CD4-positive, alpha-beta T cell treated with Interleukin-15 for 4 hours (primary cell): ENCODE measurements at places on chromosomes 11 and 22.

DNA sequence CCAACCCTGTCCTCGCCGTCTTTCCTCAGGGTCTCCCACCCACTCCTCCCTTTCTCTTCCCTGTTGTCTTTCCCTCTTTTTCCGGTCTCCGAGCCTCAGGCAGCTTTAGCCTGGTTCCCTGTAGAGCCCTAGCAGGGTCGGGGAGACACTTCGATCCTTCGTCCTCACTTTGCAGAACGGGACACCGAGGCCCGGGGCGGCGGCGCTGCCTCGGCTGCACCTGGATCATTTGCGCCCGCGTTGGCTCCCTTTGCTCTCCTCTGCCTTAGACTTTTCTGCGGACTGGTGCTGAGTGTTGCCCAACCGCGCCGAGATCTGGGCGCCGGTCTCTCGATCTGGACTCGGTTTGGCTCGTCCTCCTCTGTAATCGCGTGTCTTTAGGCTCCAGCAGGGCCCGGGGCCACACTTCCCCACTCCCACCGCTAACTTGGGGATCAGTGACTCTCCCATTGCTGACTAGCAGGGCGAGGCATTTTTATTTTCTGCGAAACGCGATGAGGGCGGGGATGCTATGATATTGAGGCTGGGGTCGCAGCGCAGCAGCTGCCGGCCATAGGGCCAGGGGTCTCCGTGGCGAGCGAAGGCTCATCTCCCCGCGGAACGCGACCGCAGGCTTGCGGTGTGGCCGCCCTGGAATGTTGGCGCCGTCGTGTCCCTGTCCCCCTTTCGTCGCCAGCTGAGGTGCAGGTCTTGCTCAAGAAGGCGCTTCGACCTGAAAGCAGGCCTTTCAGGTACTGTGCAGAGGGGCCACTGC lies 1.6 kb upstream of the E2F8 start:
- DNase-seq = no peak

GRCh38 chr11:47434011-47434786 lies 8.0 kb upstream of the PSMC3 start:
- DNase-seq = no peak

GRCh38 chr11:47881145-47881544 lies 33.0 kb upstream of the NUP160 start:
- no peak for DNase-seq

GRCh38 chr22:43431808-43432554 lies 20.2 kb downstream of the MPPED1 start:
- no peak for DNase-seq

GRCh38 chr11:135046986-135047385 lies 634.9 kb upstream of the B3GAT1 start:
- no peak for DNase-seq

DNA sequence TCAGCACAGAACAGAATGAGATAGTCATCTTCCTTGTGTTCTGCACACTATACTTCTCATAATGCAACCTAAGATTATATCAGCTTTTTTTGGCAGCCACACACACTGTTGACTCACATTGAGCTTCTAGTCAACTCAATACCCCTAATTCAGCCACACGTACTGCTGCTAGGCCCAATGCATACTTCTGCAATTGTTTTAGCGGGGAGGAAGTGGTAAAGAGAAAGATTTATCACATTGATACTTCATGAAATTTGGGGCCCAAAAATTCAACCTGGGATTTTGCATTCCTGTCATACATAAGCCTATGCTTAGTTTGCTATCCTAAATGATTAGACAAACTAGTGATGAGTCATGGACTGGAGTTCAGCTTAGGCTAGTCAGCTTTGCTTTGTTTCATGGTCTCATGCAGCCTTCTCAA lies 8.6 kb upstream of the UPB1 start:
- DNase-seq = no peak

DNA sequence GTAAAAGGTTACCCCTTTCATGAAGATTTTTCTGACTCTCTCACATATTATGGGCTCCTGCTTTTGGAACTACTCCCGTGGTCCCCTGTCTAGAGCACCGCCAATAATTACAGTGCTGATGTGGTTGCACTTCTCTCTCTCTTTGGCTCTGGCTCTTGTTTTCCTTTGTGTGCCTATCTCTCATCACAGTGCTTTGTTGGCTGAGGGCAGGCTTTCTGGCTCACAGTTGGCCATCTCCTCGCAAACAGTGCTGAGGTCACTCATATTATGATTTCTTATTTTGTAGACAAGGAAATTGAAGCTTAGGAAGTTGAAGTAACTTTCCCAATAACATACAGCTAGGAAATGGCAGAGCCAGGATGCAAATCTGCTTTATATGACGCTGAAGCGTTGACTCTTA lies 192.5 kb downstream of the DDX10 start:
- DNase-seq = no peak

DNA sequence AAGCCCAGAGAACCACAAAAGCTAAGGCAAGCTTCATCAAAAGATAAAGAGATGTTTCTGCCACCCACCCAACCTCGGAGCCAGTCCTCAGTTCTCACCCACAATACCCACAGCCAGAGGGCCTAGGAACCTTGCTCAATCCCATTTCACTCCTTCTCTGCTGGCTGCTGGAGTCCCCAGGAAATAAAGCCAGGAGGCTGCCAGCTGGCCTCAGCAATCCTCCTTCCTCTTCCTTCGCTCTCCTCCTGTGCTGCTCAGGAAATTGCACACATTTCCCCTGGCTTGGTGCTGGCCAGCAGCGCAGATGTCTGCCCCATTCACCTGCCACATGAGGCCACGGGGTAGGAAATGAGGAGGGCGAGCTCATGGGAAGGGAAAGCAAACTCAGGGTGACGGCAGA lies 91.8 kb upstream of the LDLRAD3 start:
- no peak for DNase-seq

- no peak for DNase-seq
These were observed 46.1 kb upstream of the JAM3 start for GRCh38 chr11:134022748-134023147.

- DNase-seq = no peak
These were observed 18.3 kb downstream of the CYTH4 start for GRCh38 chr22:37300551-37301017.
